ENCODE measurements at places on chromosomes 2 and 18. TPM values are rescaled to one million over a fixed set of nuclear protein-coding genes. Genes with fewer than 3 reads are reported as not detected.

DNA sequence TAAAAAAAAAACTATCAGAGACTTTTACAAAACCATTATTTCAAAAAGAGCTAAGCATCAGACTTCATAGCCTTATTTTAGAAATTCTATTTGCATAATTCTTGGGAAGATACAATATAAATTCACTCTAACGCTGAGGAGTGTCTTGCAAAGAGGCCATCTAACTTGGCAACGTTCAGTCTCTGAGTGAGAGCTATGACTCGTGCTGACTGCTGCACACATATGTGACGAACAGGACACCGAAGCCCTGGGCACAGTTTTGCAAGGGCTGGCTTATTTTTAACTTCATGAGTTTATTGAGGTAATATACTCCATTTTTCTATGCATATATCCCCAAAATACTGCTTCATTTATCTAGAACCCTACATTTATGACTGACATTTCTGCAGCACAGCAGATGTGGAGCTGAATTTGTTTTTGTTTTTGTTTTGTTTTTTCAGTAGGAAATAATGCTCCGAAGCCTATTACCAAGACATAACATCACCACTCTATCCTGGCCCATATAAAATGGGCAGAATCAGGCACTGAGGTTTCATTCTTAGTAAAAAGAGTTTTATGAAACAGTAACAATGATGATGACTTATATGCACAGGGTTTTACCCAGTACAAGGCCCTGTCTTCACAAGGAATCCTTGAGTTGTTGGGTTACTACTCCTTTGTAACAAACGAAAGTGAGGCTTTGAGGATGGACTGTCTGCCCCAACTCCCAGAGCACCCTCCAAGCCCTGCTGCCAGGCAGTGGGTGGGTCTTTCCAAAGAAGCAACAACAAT, 68.3 kb downstream of the CRACDL start:
- peaks cover 4% of the 10 kb centered on the region for H3K27me3 ChIP-seq
- H3K4me3 ChIP-seq: no peak overlapping the region
- H3K4me1 ChIP-seq: no peaks in the 10 kb centered on the region
- H3K27ac ChIP-seq: no peak overlapping the region
- no peak for DNase-seq

DNA sequence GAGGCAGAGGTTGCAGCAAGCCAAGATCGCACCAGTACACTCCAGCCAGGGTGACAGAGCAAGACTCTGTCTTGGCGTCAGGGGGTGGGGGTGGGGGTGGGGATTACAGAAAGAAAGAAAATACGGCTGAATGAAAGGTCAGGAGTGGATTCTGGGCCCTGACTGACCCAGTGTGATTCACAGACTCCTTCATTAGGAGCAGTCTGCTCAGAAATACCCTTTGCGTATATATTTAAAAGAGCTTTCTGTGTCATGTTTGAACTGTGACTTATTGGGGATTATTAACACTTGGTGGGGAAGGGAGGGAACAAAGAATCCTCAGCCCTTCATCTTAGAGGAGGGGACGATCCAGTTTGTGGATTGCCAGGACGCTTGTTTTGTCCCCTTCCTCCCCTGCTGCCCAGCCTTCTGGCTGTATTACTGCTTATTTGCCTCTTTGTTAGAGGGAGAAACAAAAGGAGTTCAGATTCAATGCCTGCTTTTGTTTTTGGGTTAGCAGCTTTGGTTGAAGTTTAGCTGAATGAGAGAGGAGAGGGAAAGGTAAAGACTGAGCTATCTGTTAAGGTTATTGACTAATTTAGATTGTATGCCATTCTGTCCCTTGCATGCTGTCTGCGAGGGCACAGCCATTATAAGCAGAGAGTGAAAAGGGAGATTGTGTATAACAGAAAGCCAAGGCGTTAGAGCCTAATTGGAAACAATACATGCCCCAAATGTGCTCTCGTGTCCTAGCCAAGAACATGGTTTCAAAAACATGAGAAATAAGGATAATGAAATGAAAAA, 118.3 kb downstream of the FMNL2 start:
- H3K4me3 ChIP-seq: no peak overlapping the region
- no peak for DNase-seq
- H3K27me3 ChIP-seq: no peaks in the 10 kb centered on the region
- H3K4me1 ChIP-seq: peaks cover 20% of the 10 kb centered on the region
- H3K36me3 ChIP-seq: peaks cover 5% of the 10 kb centered on the region

Gene ATOH8
- 1.8 TPM for total RNA-seq

Gene TGOLN2
- 83.1 TPM for total RNA-seq

DNA sequence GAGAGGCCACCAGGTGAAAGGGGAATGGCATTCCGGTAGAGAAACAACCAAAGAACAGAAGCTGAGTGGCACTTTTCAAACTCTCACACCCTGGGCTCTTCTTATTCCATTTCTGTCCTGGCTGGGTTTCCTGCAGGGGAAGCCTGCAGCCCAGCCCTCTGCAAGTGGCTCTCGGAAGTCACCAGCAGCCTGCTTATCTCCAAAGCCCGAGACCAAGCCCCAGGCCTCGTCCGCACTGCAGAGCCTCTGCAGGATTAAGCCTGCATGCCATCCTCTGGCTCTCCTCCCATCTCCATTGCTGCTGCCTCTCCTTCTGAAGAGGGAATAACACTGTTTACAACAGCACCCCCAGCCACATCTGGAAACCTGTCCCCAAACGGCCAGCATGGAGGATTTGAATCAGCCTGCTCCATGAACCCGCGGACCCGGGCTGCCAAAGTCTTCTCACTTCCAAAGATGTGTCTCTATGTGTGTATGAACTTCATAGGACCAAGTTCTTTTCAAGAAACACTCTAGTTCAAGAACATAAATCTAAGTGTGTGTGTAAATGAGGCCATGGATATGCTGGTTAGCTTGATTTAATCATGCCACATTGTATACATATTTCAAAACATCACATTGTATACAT, 54.2 kb downstream of the DIPK1C start:
- no peak overlapping the region for H3K27ac ChIP-seq
- H3K36me3 ChIP-seq: no peaks in the 10 kb centered on the region
- DNase-seq: no peak

DNA sequence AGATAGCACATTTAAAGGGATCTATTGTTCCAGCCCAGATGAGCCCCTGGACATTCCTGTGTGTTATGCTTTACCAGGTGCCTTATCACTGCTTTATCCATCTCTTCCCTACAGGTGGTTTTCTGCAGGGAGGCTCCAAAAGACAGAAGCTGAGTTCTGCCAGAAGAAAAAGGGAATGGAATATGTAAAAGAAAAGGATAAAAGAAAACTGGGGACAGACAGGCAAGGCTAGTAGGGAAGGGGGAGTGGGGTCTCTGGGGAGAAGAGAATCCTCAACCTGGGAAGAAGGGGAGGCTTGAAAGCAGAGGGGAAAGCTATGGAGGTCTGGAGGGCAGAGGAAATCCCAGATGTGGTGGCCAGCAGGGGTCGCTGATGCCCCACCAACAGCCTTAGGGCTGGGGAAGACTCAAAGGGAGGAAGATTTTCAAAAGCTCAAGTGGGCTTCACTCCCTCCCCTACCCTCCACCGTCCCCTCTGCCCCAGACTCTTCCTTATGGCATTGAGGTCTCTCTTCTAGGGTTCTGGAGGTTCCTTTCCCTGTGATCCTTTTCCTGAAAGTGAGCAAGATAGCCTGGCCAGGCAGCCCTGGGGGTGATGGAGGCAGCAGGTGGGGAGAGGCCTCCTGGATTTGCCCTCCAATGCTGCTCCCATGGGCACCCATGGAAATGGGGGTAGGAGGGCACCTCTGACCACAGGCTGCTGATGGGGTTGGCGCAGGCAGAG, 178.1 kb upstream of the PKDCC start:
- no peak overlapping the region for H3K27ac ChIP-seq
- peaks cover 3% of the 10 kb centered on the region for H3K27me3 ChIP-seq
- H3K4me3 ChIP-seq: no peak overlapping the region
- H3K4me1 ChIP-seq: peaks cover 8% of the 10 kb centered on the region

Gene SNRNP27
- total RNA-seq: 37.0 TPM

- H3K27ac ChIP-seq: no peak overlapping the region
- peaks cover 13% of the 10 kb centered on the region for H3K36me3 ChIP-seq
- peaks cover 3% of the 10 kb centered on the region for H3K27me3 ChIP-seq
- DNase-seq: no peak
- H3K4me1 ChIP-seq: peaks cover 5% of the 10 kb centered on the region
- no peak overlapping the region for H3K4me3 ChIP-seq
Observed at GRCh38 chr2:236123716-236124115, 44.5 kb downstream of the GBX2 start.

DNA sequence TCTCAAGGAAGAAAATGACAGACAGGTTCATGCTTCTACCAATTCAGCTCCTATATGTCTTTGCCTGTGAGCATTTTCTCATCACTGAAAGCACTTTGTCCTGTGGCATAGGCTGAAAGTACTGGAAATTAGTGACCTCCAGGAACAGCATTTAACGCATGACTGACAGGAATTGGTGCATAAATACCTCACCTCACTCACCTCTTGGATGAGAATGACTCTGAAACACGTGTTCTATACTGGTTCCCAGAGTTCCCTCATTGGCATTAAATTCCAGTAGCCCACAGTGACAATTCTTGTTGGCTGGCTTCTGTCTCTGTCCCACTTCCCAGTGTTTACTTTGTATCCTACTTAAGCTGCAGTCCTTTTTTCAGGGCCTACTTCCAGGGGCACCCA, 83.4 kb upstream of the MAPRE2 start:
- DNase-seq: no peak
- H3K27me3 ChIP-seq: no peaks in the 10 kb centered on the region
- H3K4me3 ChIP-seq: no peak overlapping the region
- peaks cover 2% of the 10 kb centered on the region for H3K4me1 ChIP-seq
- H3K36me3 ChIP-seq: no peaks in the 10 kb centered on the region
- H3K27ac ChIP-seq: no peak overlapping the region

DNA sequence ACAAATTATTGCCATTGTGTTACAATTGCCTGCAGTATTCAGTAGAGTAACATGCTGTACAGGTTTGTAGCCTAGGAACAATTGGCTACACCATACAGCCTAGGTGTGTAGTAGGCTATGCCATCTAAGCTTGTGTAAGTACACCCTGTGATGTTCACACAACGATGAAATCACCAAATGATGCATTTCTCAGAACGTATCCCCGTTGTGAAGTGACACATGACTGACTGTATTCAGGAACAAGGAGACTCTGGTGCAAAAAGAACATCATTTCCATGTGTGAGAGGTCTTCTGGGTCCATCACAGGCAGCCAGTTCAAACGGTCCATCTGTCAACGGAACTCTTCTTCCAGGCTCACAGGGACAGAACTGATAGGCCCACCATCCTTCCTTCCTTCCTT, 263.7 kb downstream of the ANAPC1 start:
- H3K4me1 ChIP-seq: peaks cover 26% of the 10 kb centered on the region
- peaks cover 1% of the 10 kb centered on the region for H3K27me3 ChIP-seq
- H3K27ac ChIP-seq: no peak overlapping the region
- no peak overlapping the region for H3K4me3 ChIP-seq
- no peak for DNase-seq

- peaks cover 2% of the 10 kb centered on the region for H3K27me3 ChIP-seq
- H3K4me3 ChIP-seq: no peak overlapping the region
- no peak for DNase-seq
- no peak overlapping the region for H3K27ac ChIP-seq
- peaks cover 4% of the 10 kb centered on the region for H3K36me3 ChIP-seq
Observed at GRCh38 chr2:103139628-103140268, 377.9 kb downstream of the TMEM182 start.

DNA sequence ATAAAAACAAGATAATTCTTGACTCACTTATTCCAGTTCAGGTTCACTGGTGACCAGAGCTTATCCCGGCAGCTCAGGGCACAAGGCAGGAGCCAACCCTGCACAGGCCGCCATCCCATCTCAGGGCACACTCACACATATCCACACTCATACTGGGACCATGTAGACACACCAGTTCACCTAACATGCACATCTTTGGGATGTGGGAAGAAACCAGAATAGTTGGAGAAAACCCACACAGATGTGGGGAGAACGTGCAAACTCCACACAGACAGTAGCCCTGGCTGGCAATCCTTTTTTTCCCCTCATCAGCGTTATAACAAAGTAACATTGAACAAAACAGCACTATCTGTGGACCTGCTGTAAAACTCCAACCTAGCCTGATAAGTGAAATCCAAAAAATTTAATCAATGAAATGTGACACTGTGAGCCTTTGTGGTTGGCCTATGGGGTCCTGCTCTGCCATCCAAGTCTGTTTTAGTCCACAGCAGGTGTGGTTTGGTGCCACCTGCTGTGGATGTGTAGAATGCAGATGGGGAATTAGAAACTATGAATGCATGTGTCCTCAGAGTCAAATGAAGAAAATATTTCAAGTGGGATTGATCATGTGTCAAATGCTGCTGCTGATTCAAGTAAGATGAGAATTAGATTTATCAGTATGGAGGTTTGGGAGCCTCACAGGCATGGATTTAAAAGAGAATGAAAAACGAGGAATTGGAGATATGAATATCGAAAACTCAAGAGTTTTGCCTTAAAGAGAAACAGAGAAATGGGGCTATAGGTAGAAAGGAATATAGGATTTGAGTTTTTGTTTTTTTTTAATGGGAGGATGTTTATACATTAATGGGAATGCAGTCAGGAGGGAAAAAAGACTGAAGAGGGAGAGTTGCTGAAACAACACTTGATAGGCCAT, 47.0 kb downstream of the UGP2 start:
- H3K4me1 ChIP-seq: no peaks in the 10 kb centered on the region
- no peak overlapping the region for H3K4me3 ChIP-seq
- H3K36me3 ChIP-seq: peaks cover 11% of the 10 kb centered on the region
- H3K27me3 ChIP-seq: no peaks in the 10 kb centered on the region
- peak; percentile 52 for DNase-seq

Gene RSAD2
- 0.28 TPM for total RNA-seq

DNA sequence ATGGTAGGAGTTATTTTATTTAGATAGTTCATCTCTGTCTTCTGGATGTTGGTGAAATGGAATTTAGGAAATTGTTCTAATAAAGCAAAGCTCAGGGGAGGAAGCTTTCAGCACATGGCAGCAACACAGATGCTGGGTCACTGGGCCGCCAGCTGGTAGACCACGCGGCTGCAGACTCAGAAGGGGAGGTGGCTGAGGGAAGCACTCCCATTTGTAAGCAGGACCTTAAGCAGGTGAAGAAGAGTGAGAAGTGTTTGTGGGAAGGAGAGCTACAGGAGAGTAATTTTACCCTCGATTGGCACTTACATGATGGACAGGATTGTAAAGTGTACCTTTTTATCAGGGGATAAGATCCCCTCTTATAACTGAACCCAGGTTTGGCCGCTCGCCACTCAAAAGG, 24.4 kb downstream of the NMS start:
- DNase-seq: no peak
- no peak overlapping the region for H3K27ac ChIP-seq
- peaks cover 3% of the 10 kb centered on the region for H3K4me1 ChIP-seq
- H3K36me3 ChIP-seq: no peaks in the 10 kb centered on the region

GRCh38 chr2:2887772-2888387, 489.7 kb downstream of the EIPR1 start:
- H3K27ac ChIP-seq: no peak overlapping the region
- no peaks in the 10 kb centered on the region for H3K27me3 ChIP-seq
- no peak for DNase-seq
- H3K36me3 ChIP-seq: no peaks in the 10 kb centered on the region

GRCh38 chr2:141906678-141907077, 224.1 kb downstream of the LRP1B start:
- no peak overlapping the region for H3K27ac ChIP-seq
- H3K36me3 ChIP-seq: no peaks in the 10 kb centered on the region
- no peaks in the 10 kb centered on the region for H3K27me3 ChIP-seq
- no peaks in the 10 kb centered on the region for H3K4me1 ChIP-seq
- no peak for DNase-seq

Gene G6PC2
- not detected for total RNA-seq

Measured in endothelial cell (in vitro differentiated cells).